ENCODE measurements at places on chromosomes 3 and 15.

DNA sequence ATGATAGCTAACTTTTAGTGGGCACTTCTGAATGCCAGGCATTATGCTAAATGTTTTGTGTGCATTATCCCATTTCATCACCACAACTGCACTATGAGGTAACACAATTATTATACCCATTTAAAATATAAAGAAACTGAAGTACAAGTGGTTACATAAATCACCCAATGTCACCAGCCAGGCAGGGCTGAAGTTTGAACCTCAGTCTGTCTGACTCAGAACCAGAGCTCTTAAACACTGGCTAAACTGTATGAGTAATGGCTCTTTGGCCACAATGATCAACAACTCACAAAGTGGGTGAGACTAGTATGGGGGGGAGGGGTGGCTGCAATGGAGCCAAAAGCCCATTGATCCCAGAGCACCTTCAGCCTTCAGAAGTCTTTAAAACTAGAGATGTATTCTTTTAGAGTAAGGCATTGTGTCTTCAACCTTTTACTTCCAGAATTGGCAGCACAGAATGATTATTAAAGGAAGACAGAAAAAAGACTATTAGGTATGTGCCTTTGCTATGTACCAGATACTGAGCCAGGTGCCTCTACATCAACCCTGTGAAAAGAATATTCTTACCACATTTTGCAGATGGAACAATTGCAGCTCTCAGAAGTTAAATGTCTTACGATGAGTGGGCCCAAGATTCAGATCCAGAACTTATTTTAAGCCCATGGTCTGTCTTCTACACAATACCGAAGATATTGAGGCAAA lies 166.9 kb downstream of the UACA start:
- no peak for DNase-seq

DNA sequence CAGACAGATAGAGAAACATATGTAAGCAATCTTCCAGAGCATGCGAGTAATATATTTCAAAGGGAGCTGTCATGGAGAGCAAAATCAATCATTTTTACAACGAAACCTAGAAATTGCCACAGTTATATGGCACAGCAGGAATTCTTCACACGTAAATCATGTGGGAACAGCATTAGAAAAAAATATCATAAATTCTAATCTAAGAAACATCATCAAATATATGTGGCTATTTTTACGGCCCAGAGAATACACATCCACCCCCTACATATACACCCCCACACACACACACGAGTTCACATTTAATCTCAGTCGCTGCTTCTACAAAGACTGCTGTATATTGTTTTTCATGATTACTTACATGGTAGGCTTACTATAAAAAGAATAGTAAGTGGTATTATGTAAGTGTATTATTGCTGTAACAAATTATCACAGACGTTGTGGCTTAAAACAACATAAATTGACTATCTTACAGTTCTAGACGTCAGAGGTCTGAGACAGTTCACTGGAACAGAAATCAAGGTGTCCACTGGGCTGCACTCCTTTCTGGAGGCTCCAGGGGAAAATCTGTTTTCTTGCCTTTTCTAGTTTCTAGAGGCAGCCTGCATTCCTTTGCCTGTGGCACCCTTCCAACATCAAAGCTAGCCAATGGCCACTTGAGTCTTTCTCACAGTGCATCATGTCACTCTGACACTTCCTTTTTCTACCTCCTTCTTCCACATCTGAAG lies 363.3 kb downstream of the ULK4 start:
- no peak for DNase-seq

DNA sequence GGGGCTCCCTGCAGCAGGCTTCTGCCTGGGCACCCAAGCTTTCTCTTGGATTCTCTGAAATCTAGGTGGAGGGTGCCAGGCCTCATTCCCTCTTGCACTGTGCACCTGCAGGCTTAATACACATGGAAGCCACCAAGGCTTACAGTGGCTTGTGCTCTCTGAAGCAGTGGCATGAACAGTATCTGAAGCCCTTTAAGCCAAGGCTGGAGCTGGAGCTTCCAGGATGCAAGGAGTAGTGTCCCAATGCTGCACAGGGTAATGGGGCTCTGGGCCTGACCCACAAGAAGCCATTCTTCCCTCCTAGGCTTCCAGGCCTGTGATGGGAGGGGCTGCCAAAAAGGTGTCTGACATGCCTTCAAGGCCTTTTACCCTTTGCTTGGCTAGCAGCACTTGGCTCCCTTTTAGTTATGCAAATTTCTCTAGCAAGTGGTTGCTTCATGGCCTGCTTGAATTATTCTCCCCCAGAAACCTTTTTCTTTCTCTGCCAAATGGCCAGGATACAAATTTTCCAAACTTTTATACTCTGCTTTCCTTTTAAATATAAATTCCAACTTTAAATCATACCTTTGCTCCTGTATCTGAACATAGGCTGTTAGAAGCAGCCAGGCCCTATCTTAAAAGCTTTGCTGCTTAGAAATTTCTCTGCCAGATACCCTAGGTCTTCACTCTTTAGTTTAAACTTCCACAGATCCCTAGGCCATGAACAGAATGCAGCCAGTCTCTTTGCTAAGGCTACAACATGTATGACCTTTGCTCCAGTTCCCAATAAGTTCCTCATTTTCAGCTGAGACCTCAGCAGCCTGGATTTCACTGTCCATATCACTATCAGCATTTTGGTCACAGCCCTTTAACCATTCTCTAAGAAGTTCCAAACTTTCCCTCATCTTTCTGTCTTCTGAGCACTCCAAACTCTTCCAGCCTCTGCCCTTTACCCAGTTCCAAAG lies 201.1 kb upstream of the LRRFIP2 start:
- DNase-seq, result no peak

GRCh38 chr3:194087995-194088855 lies 47.7 kb upstream of the HES1 start:
- DNase-seq, result no peak

- DNase-seq, result no peak
Observed at GRCh38 chr15:63156755-63157117, 541 bp downstream of the RPS27L start.

DNA sequence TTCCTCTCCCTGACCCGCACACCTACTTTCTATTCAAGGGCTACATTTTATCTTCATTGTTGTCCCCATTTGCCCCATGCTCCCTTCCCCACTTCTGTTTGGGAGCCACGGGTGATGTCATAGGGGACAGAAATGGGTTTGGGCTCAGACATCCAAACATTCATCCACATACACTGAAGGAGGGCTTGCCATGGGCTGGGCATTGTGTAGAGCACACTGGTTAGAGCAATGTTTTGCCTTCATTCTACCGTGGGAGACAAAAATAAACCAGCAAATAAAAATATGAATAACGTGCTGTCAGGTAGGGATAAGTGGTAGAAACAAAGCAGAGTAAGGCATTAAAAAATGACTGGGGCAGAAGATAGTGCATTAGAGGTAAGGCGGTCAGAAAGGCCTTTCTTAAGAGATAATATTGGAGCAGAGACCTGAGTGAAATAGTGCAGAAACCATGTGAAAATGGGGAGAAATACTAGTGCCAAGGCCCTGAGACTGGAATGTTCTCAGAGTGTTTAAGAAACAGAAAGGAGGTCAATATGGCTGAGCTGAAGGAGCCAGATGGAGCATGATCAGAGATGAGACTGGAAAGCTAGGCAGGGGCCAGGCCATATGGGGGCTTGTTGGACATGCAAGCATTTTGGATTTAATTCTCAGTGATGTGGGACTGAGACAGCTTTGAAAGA lies 40.9 kb upstream of the CLSTN2 start:
- DNase-seq, result no peak

GRCh38 chr3:18652781-18653180 lies 227.6 kb upstream of the SATB1 start:
- DNase-seq, result no peak

GRCh38 chr3:108114423-108115065 lies 23.7 kb upstream of the CD47 start:
- no peak for DNase-seq
